ENCODE measurements at places on chromosomes 13 and 19. TPM values are rescaled to one million over a fixed set of nuclear protein-coding genes. Genes with fewer than 3 reads are reported as not detected.

The FFAR1 gene
- polyA plus RNA-seq, result 0.24 TPM

The PRODH2 gene
- not detected for polyA plus RNA-seq

The KRTDAP gene
- polyA plus RNA-seq, result not detected

The CAPNS1 gene
- polyA plus RNA-seq, result 139 TPM

The IGFL2 gene
- not detected for polyA plus RNA-seq

The ADGRE2 gene
- polyA plus RNA-seq, result 0.06 TPM

The ERCC1 gene
- 50.2 TPM for polyA plus RNA-seq

The EFNB2 gene
- polyA plus RNA-seq, result 0.10 TPM

The PRR20D gene
- not detected for polyA plus RNA-seq

All from IgD-negative memory B cell (primary cell).